ENCODE measurements at places on chromosomes 2 and 18. TPM values are rescaled to one million over a fixed set of nuclear protein-coding genes. Genes with fewer than 3 reads are reported as not detected.

The KCNF1 gene
- 2.3 TPM for total RNA-seq

The EML6 gene
- 0.41 TPM for total RNA-seq

The ANKRD30B gene
- 0.70 TPM for total RNA-seq

The EVX2 gene
- total RNA-seq = not detected

The IL36B gene
- not detected for total RNA-seq

The KIF1A gene
- total RNA-seq = 1.2 TPM

The KCNJ13 gene
- not detected for total RNA-seq

The GLI2 gene
- 1.7 TPM for total RNA-seq

The TRIM43B gene
- not detected for total RNA-seq

The VWC2L gene
- total RNA-seq = not detected

The PLEK gene
- 0.12 TPM for total RNA-seq

The CCT4 gene
- total RNA-seq = 122 TPM

The HOXD3 gene
- total RNA-seq = 7.2 TPM

The G6PC2 gene
- not detected for total RNA-seq

The ATOH8 gene
- total RNA-seq = 3.4 TPM

The PCARE gene
- total RNA-seq = not detected

The CRYGD gene
- total RNA-seq = not detected

The CDKL4 gene
- total RNA-seq = not detected

The PRPF40A gene
- 73.3 TPM for total RNA-seq

The IL1B gene
- 8.9 TPM for total RNA-seq

All from glomerular endothelial cell (primary cell).